ENCODE measurements at places on chromosomes 16 and 17.

- H3K4me1 ChIP-seq: no peaks in the 10 kb centered on the region
- no peaks in the 10 kb centered on the region for H3K36me3 ChIP-seq
- no peaks in the 10 kb centered on the region for H3K27me3 ChIP-seq
- H3K4me3 ChIP-seq: no peak overlapping the region
- H3K27ac ChIP-seq: no peak overlapping the region
Measured at GRCh38 chr17:59466946-59467801, 98.2 kb upstream of the DHX40 start.

GRCh38 chr17:38560503-38561318 is 45.0 kb downstream of the SRCIN1 start:
- peak overlapping the region; percentile 56 for H3K4me3 ChIP-seq
- DNase-seq: no peak
- no peak overlapping the region for H3K27ac ChIP-seq
- H3K36me3 ChIP-seq: no peaks in the 10 kb centered on the region

DNA sequence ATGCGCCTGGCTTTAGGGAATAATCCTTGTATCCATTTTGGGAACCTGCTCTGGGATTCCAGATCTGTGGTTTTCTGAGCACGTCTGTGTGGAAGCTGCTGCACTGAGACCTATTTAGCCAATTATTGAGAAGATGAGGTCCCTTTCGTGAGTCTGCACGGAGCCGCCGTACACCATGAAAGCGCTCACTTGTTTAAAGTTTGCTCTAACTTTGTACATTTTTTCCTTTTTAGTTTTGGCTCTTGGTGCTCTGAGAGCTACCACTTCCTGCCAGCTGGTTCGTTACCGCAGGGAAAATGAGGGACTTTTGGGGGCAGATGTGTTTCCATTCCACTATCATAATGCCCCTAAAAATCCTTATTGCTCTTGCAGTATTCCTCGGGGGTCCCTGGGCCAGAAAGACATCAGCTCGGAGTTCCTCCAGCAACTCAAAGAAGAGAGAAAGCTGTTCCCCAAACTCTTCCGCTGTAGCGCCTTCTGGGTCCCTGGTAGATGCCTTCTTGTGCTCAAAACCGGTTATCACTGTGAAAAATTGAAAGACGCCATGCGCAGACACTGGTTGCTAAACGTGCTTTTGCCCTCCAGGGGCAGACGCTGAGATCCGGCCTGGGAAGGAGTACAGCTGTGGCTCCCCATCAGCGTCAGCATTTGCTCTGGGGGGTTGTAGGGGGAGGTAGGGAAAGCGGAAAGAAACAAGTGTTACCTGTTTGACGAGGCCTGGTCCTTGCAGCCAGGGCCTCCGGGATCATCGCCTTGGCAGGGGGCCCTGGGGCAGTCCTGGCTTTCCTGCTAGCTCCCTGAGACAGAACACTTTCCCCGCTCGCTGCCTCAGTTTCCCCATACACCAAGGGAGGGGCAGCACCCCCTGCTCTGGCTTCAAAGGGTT is 238.1 kb downstream of the MRTFB start:
- DNase-seq: peak; percentile 65
- peaks cover 4% of the 10 kb centered on the region for H3K36me3 ChIP-seq
- H3K27me3 ChIP-seq: peaks cover 4% of the 10 kb centered on the region

- H3K27me3 ChIP-seq: no peaks in the 10 kb centered on the region
- peaks cover 50% of the 10 kb centered on the region for H3K4me1 ChIP-seq
- no peak overlapping the region for H3K4me3 ChIP-seq
- peak overlapping the region; percentile 56 for H3K27ac ChIP-seq
Measured at GRCh38 chr16:46961373-46962353, 11.8 kb downstream of the DNAJA2 start.

DNA sequence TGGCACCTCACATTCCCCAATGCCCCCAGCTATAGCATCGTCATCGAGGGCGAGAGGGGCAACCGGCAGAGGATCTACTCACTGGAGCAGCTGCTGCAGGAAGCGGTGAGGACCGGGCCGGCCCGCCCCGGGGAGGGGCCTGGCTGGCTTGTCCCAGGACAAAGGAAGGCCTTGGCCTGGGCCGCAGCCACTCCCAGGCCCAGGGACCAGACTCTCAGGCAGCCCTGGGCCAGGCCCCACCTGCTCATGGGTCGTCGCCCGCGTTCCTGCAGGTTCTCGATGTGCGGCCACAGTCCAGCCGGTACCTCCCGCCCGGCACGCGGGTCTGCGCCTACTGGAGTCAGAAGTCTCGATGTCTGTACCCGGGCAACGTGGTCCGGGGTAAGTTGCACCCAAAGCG is 53.4 kb downstream of the ACTG1 start:
- no peak for DNase-seq
- no peaks in the 10 kb centered on the region for H3K36me3 ChIP-seq

- peaks cover 74% of the 10 kb centered on the region for H3K4me1 ChIP-seq
- DNase-seq: no peak
- H3K4me3 ChIP-seq: no peak overlapping the region
- H3K36me3 ChIP-seq: peaks cover 9% of the 10 kb centered on the region
Measured at GRCh38 chr17:77783991-77784820, 174.3 kb upstream of the TNRC6C start.

GRCh38 chr16:80804526-80805383 is at the start of gene CDYL2:
Gene CDYL2, minus strand, starts transcription at chr16:80804598. Its CDS starts 425 bp downstream, at chr16:80804173.
- peaks cover 46% of the 10 kb centered on the region for H3K27me3 ChIP-seq
- peak; percentile 21 for DNase-seq
- no peaks in the 10 kb centered on the region for H3K4me1 ChIP-seq
- H3K27ac ChIP-seq: no peak within 1 kb of the TSS

- no peaks in the 10 kb centered on the region for H3K27me3 ChIP-seq
- no peak for DNase-seq
- no peaks in the 10 kb centered on the region for H3K4me1 ChIP-seq
Measured at GRCh38 chr16:89964201-89964600, 15.6 kb downstream of the DEF8 start.

DNA sequence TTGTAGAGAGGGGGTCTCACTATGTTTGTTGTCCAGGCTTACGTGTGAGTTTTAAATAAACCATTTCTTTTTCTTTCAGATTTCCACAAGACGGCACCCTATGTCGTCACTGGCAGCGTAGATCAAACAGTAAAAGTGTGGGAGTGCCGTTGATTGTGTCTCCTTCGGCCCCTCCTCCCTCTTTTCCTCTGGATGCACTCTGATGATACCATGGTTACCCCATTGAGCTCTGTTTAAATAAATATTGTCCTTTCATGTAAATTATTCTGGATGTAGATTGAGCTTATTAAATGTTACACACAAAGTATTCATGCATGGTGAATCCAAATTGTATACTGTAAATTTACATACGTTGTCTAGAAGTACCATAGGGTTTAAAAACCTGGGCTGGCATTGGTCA is 29.9 kb downstream of the CLUH start:
- no peaks in the 10 kb centered on the region for H3K27me3 ChIP-seq
- H3K27ac ChIP-seq: no peak overlapping the region
- H3K4me1 ChIP-seq: no peaks in the 10 kb centered on the region
- no peak for DNase-seq

Measured in WTC11 (cell line).